ENCODE measurements at places on chromosomes 6 and 20. TPM values are rescaled to one million over a fixed set of nuclear protein-coding genes. Genes with fewer than 3 reads are reported as not detected.

BPIFB4 gene
- total RNA-seq = not detected

SGK2 gene
- not detected for total RNA-seq

FAM83C gene
- total RNA-seq = not detected

SLC22A7 gene
- total RNA-seq = not detected

STX11 gene
- 2.7 TPM for total RNA-seq

TCF21 gene
- 55.2 TPM for total RNA-seq

PACSIN1 gene
- not detected for total RNA-seq

RNF182 gene
- not detected for total RNA-seq

GTSF1L gene
- total RNA-seq = not detected

MLN gene
- total RNA-seq = not detected

LBP gene
- not detected for total RNA-seq

PSORS1C2 gene
- total RNA-seq = not detected

MAS1 gene
- total RNA-seq = not detected

SIRPG gene
- total RNA-seq = not detected

MYLK4 gene
- total RNA-seq = 0.97 TPM

OR12D3 gene
- total RNA-seq = not detected

ZNF311 gene
- 0.97 TPM for total RNA-seq

ENPP4 gene
- 0.36 TPM for total RNA-seq

SOBP gene
- 5.2 TPM for total RNA-seq

MAPK13 gene
- total RNA-seq = 3.8 TPM

CHD6 gene
- total RNA-seq = 10.8 TPM

PRL gene
- not detected for total RNA-seq

OR2H2 gene
- not detected for total RNA-seq

LRRC73 gene
- total RNA-seq = 1.5 TPM

SEMG2 gene
- total RNA-seq = not detected

ID4 gene
- 27.7 TPM for total RNA-seq

DACT2 gene
- total RNA-seq = 7.8 TPM

PRND gene
- total RNA-seq = 0.81 TPM

RBBP8NL gene
- total RNA-seq = not detected

FRMD1 gene
- total RNA-seq = not detected

TMEM170B gene
- 0.49 TPM for total RNA-seq

ZBP1 gene
- total RNA-seq = not detected

HLA-DQA1 gene
- not detected for total RNA-seq

GRM4 gene
- not detected for total RNA-seq

SHLD1 gene
- total RNA-seq = 2.8 TPM

UTRN gene
- 88.5 TPM for total RNA-seq

MUC21 gene
- not detected for total RNA-seq

HLA-DQB1 gene
- not detected for total RNA-seq

BTNL2 gene
- total RNA-seq = not detected

CDH26 gene
- 0.32 TPM for total RNA-seq

CENPB gene
- total RNA-seq = 78.6 TPM

PTCRA gene
- not detected for total RNA-seq

TMEM74B gene
- total RNA-seq = 1.1 TPM

ADA gene
- total RNA-seq = 22.0 TPM

STMND1 gene
- total RNA-seq = not detected

LPA gene
- not detected for total RNA-seq
